Activated T-helper 2 cell treated with anti-CD3 and anti-CD28 coated beads, Interferon-gamma antibody, Interleukin-2, Interleukin-4, amounts not matched to agents 10 μg/mL and 5 μg/mL and 100 μg/mL, durations not matched to agents 14 hours and 24 hours and 36 hours (primary cell): ENCODE measurements at places on chromosomes 4 and X. TPM values are rescaled to one million over a fixed set of nuclear protein-coding genes. Genes with fewer than 3 reads are reported as not detected.

- no peak for DNase-seq
Observed at GRCh38 chrX:99909946-99910345, 500.1 kb downstream of the PCDH19 start.

The MAP7D3 gene
- total RNA-seq, result 28.1 and 28.6 TPM in 2 replicates

DNA sequence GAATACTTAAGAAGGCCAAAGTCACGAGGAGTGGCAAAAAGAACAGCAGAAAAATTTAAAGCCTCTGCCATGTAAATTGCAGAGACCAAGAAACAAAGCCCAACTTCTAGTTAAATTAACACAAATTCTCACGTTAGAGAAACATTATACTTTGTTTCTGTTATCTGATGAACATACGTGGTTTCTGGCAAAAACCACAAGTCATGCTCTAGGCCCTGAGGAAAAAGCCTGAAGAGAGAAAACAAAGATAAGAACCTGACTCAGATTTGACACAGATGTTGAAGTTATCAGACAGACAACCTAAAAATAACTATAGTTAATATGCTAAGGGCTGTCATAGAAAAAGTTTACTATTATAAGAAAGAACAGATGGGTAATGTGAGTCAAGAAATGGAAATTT is 149.1 kb upstream of the PCDH10 start:
- no peak for DNase-seq

DNA sequence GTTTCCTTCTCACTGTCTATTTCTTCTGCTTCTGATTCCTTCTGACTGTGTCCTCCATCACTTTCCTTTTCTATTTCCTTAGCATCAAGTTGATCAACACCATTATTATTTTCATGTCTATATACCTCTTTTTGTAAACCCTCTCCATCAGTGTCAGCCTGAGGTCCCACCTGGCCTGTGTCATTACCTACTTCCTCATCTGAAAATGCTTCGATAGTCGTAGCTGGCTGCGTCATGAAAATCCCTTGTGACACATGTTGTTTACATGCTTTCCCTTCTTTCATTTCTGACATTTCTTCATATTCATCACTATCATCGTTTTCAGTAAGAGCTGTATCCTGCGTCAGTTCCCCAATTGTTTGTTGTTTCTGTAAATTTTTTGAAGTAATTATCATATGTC is 39.6 kb downstream of the RPGR start:
- DNase-seq, result no peak
